Left lung (tissue), 14 donors: ENCODE measurements at places on chromosomes 1 and 21.

- no peak for DNase-seq
- H3K4me1 ChIP-seq: no peaks in the 10 kb centered on the region
- no peak overlapping the region for H3K4me3 ChIP-seq
- no peak overlapping the region for H3K27ac ChIP-seq
- H3K36me3 ChIP-seq: no peaks in the 10 kb centered on the region
- H3K27me3 ChIP-seq: no peaks in the 10 kb centered on the region
Measured at GRCh38 chr21:32007456-32007855, 134.6 kb downstream of the HUNK start.

- no peak overlapping the region for H3K4me3 ChIP-seq
- peaks cover 58% of the 10 kb centered on the region for H3K36me3 ChIP-seq
- H3K4me1 ChIP-seq: no peaks in the 10 kb centered on the region
- DNase-seq: peak; percentile 58
- H3K27me3 ChIP-seq: no peaks in the 10 kb centered on the region
- H3K27ac ChIP-seq: no peak overlapping the region
Measured at GRCh38 chr1:200971955-200972711, 51.4 kb downstream of the KIF21B start.

DNA sequence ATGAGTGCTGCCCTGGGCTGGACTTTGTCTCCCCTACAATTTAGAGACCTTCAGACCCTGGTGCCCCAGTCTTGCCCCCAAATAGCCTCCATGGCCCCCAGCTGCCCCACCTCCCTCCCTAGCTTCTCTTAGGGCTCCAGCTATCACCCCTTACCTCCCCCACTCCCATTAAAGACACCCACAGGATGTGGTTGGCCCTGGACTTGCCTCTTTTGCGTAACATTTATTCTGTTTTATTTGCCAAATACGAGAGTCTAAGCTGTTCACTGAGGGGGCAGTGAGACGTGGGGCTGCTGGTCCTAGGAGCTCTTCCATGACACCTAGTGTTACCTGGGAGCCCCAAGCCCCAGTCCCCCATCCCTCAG is 4.5 kb downstream of the ZC3H12A start:
- H3K36me3 ChIP-seq: peaks cover 8% of the 10 kb centered on the region
- H3K27ac ChIP-seq: peak overlapping the region; percentile 96
- H3K4me3 ChIP-seq: peak overlapping the region; percentile 13
- H3K4me1 ChIP-seq: peaks cover 84% of the 10 kb centered on the region
- DNase-seq: no peak

GRCh38 chr1:199452627-199453026 is 574.9 kb upstream of the NR5A2 start:
- no peaks in the 10 kb centered on the region for H3K36me3 ChIP-seq
- no peak for DNase-seq
- no peak overlapping the region for H3K27ac ChIP-seq
- no peak overlapping the region for H3K4me3 ChIP-seq

- no peak for DNase-seq
- peaks cover 6% of the 10 kb centered on the region for H3K4me1 ChIP-seq
- no peaks in the 10 kb centered on the region for H3K27me3 ChIP-seq
Measured at GRCh38 chr1:84701376-84701775, 11.1 kb upstream of the SSX2IP start.

- H3K36me3 ChIP-seq: no peaks in the 10 kb centered on the region
- no peak overlapping the region for H3K27ac ChIP-seq
- H3K4me1 ChIP-seq: peaks cover 5% of the 10 kb centered on the region
- peaks cover 4% of the 10 kb centered on the region for H3K27me3 ChIP-seq
Measured at GRCh38 chr21:42215942-42216725, 2.8 kb upstream of the ABCG1 start.

GRCh38 chr1:168498159-168498631 is 45.6 kb downstream of the XCL2 start:
- peaks cover 6% of the 10 kb centered on the region for H3K4me1 ChIP-seq
- H3K27ac ChIP-seq: peak overlapping the region; percentile 33
- no peaks in the 10 kb centered on the region for H3K36me3 ChIP-seq
- no peak overlapping the region for H3K4me3 ChIP-seq
- DNase-seq: no peak

- H3K4me3 ChIP-seq: no peak overlapping the region
- H3K4me1 ChIP-seq: no peaks in the 10 kb centered on the region
- H3K27ac ChIP-seq: no peak overlapping the region
- no peaks in the 10 kb centered on the region for H3K36me3 ChIP-seq
- no peak for DNase-seq
- no peaks in the 10 kb centered on the region for H3K27me3 ChIP-seq
Measured at GRCh38 chr1:38121231-38121680, 74.7 kb upstream of the POU3F1 start.

DNA sequence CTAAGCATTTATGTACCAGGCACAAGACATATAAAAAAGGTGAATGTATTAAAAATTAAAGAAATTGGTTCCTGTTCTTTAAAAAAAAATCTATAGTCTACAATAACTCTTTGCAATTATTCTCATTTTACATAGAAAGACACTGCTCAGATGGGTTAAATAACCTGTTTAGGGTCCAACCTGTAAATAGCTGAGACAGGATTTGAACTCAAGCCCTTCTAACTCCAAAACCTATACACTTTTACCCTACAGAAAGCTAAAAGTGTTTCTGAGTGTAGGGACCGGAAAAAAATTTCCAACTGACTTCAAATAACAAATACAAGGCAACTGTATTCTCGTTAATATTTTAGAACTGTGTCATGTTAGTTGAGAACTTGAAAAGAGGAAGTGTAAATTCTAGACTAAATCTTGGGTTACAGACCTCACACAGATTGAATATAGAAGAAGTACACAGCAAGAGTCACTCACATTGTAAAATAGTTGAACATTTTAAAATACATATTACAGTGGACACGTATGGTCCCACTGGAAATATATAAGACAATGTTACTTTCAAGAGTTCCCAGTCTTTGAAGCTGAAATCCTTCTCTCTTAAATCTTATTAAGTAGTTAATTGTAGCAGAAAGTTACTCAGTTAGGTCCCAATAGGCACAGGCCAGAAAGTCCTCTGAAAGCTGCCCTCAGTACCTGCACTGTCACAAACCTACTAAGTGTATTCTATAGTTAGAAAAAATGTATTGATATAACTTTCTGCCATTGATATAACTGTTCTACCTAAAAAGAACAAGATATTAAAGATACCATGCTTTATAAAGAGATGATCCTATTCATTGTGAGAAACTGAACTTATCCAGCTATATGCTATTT is 7.3 kb downstream of the EDEM3 start:
- H3K27ac ChIP-seq: peak overlapping the region; percentile 26
- no peak for DNase-seq
- no peak overlapping the region for H3K4me3 ChIP-seq
- peaks cover 72% of the 10 kb centered on the region for H3K4me1 ChIP-seq
- H3K27me3 ChIP-seq: no peaks in the 10 kb centered on the region

DNA sequence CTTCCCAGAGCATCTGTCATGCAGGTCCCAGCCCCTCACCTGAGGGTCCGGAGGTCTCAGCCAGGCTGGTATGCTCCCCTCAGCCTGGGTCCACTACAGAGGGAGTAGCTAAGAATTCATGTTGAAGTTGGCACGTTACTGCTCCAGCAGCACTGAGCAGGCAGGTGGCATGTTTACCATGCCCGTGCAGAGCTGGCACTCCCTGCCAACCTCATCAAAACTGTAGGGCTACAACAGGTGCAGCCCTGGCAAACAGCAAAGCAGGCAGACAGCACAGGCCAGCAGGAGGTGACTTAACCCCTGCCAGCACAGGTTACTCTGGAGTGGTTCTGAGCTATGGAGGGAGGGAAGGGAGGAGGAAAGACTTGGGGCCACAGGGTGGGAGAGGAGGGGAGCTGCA is 46.4 kb downstream of the NUAK2 start:
- DNase-seq: no peak
- peaks cover 40% of the 10 kb centered on the region for H3K4me1 ChIP-seq
- H3K36me3 ChIP-seq: no peaks in the 10 kb centered on the region
- no peak overlapping the region for H3K4me3 ChIP-seq
- H3K27me3 ChIP-seq: no peaks in the 10 kb centered on the region

DNA sequence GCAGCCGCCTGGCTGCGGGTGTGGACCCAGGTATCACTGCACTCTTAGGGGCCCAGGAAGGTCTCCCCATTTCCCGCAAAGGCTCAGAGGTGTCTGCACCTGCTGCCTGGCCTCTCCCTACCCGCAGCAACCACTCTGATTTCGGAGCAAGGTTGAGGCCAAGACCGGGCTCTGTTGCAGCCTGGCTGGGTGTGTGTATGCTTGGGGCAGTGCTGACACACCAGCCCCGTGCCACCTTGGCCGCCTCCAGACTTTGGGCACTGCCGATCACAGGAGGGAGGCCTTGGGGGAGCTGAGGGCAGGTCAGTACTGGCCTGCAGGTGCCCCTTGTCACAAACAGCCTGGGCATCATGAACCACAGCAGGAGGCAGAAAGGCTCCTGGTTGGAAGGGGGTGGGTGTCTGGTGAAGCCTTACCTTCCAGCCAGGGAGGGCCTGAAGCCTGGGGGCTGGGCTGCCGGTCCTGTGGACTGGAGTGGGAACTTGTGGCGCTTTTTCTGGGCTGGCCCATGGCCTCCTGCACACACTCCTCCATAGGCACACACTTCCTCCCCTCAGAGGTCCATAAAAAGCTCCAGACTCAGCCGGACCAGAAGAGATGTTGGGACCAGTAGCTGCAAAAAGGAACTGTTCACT is 519.5 kb downstream of the RWDD3 start:
- H3K4me1 ChIP-seq: no peaks in the 10 kb centered on the region
- no peak overlapping the region for H3K27ac ChIP-seq
- no peaks in the 10 kb centered on the region for H3K27me3 ChIP-seq

- no peaks in the 10 kb centered on the region for H3K36me3 ChIP-seq
- H3K4me1 ChIP-seq: peaks cover 6% of the 10 kb centered on the region
Measured at GRCh38 chr1:212607913-212608391, 609 bp upstream of the ATF3 start.

GRCh38 chr1:9319789-9320519 is 27.3 kb downstream of the SPSB1 start:
- no peak overlapping the region for H3K27ac ChIP-seq
- no peaks in the 10 kb centered on the region for H3K36me3 ChIP-seq
- no peaks in the 10 kb centered on the region for H3K27me3 ChIP-seq
- no peak for DNase-seq
- no peak overlapping the region for H3K4me3 ChIP-seq
- H3K4me1 ChIP-seq: peaks cover 13% of the 10 kb centered on the region

- H3K27ac ChIP-seq: no peak overlapping the region
- no peaks in the 10 kb centered on the region for H3K27me3 ChIP-seq
- H3K4me3 ChIP-seq: no peak overlapping the region
- H3K4me1 ChIP-seq: no peaks in the 10 kb centered on the region
Measured at GRCh38 chr1:62841587-62842169, 57.7 kb downstream of the ATG4C start.

GRCh38 chr1:168774241-168774640 is 45.2 kb upstream of the DPT start:
- H3K36me3 ChIP-seq: no peaks in the 10 kb centered on the region
- H3K4me1 ChIP-seq: no peaks in the 10 kb centered on the region
- peak; percentile 39 for DNase-seq
- no peak overlapping the region for H3K27ac ChIP-seq
- no peak overlapping the region for H3K4me3 ChIP-seq

- H3K36me3 ChIP-seq: peaks cover 20% of the 10 kb centered on the region
- no peak overlapping the region for H3K27ac ChIP-seq
- no peak for DNase-seq
- H3K4me3 ChIP-seq: no peak overlapping the region
- H3K27me3 ChIP-seq: no peaks in the 10 kb centered on the region
Measured at GRCh38 chr1:110234691-110235090, 24.6 kb downstream of the KCNC4 start.

- peaks cover 13% of the 10 kb centered on the region for H3K4me1 ChIP-seq
- no peaks in the 10 kb centered on the region for H3K36me3 ChIP-seq
- H3K27me3 ChIP-seq: peaks cover 41% of the 10 kb centered on the region
Measured at GRCh38 chr1:22776035-22776613, 65.5 kb downstream of the EPHB2 start.

- H3K27me3 ChIP-seq: peaks cover 14% of the 10 kb centered on the region
- H3K27ac ChIP-seq: no peak overlapping the region
- peak; percentile 71 for DNase-seq
- H3K36me3 ChIP-seq: no peaks in the 10 kb centered on the region
Measured at GRCh38 chr1:209585672-209586071, 2.2 kb downstream of the CAMK1G start.

DNA sequence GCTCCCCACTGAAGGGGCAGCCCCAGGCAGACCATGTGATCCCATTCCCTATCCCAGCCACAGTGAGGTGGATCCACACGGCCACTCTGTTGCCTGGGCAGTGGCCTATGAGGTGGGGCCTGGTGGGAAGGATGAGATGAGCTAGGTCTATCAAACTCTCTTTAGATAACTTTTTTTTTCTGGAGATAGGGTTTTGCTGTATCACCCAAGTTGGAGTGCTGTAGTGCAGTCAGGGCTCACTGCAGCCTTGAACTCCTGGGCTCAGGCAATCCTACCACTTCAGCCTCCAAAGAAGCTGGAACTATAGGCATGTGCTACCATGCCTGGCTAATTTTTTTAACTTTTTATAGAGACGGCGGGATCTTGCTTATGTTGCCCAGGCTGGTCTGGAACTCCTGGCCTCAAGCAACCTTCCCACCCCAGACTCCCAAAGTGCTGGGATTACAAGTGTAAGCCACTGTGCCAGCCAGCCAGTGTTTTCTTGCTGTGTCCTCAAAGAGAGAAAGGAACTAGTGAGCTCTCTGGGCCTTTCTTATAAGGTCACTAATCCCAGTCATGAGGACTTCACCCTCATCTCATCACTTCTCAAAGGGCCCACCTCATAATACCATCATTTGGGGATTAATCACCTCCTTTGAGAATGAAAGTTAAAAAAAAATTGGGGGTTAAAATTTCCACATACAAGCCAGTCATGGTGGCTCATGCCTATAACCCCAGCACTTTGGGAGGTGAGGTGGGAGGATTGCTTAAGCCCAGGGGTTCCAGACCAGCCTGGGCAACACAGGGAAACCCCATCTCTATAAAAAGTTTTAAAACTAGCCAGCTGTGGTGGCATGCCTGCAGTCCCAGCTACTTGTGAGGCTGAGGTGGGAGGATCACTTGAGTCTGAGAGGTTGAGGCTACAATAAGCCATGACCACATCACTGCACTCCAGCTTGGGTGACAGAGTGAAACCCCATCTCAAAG is 36.6 kb downstream of the H3-3A start:
- no peaks in the 10 kb centered on the region for H3K27me3 ChIP-seq
- DNase-seq: no peak
- H3K27ac ChIP-seq: no peak overlapping the region
- H3K4me3 ChIP-seq: no peak overlapping the region

- H3K36me3 ChIP-seq: no peaks in the 10 kb centered on the region
- no peaks in the 10 kb centered on the region for H3K27me3 ChIP-seq
- peak; percentile 72 for DNase-seq
- peak overlapping the region; percentile 1 for H3K4me3 ChIP-seq
- peak overlapping the region; percentile 87 for H3K27ac ChIP-seq
- H3K4me1 ChIP-seq: peaks cover 31% of the 10 kb centered on the region
Measured at GRCh38 chr1:48469616-48470480, 2.2 kb downstream of the SPATA6 start.
